Right forelimb (tissue), 1 donor: ENCODE measurements at places on chromosomes 2 and 18.

GRCh38 chr2:106566050-106566449, 78.9 kb downstream of the CD8B2 start:
- DNase-seq: no peak

DNA sequence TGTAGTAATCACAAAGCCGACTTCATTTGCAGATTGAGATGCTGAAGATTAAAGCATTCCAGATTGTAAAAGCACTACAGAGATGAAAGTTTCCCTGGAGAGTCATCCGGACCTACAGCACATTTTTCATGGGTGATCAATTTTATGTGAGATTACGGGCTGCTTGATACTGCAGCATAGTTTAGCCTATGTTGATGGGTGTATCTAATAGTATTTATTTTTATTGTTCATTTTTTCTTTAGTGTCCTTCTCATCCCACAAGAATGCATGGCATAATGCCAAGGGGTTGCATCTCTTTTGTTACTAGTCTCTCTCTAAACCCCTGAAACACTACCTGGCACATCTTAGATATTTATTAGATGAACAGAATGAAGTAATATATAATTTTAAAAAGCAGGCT, 240.4 kb downstream of the MBD2 start:
- DNase-seq: no peak

- no peak for DNase-seq
Measured at GRCh38 chr2:62589691-62590356, 83.8 kb upstream of the TMEM17 start.

GRCh38 chr2:152552888-152553287, 164.4 kb downstream of the PRPF40A start:
- no peak for DNase-seq

DNA sequence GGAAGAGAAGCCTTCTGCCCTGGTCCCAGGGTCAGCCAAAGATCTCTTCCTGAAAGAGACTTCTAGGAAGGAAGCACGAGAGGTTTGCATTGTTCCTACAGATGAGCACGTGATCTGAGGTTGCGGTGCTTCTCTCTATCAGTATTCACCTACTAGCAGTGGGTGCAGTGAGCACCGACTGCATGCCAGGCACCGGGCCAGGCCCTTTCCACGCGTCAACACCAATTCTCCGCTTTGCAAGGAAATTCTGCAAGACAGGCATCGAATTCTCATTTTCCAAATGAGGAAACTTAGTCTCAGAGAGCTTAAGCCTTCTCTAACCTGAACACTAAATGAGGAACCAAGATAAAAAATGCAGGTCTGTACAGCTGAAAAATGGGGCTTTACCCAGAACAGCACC, 151.5 kb upstream of the MYCN start:
- DNase-seq: no peak

DNA sequence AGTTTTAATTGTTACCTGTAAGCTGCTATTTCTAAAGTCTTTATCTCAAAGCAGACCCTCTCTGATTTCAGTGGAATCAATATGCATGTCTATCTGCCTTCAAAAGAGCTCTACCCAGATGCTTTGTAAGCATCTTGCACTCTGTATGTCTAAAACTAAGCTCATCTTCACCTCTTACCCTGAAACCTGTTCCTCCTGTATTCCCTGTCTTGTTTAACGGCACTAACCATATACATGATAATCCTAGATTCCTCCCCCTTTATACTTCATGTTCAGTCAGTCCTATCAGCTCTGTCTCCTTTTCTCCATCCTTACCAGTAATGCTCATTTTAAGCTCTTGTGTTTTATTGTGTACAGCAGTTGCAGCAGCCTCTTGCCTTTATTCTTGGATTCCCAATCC, 12.8 kb downstream of the ZC3H15 start:
- no peak for DNase-seq
